ENCODE measurements at places on chromosomes 1 and 21. TPM values are rescaled to one million over a fixed set of nuclear protein-coding genes. Genes with fewer than 3 reads are reported as not detected.

- DNase-seq = no peak
Measured at GRCh38 chr21:25535849-25536248, 71.4 kb downstream of the MRPL39 start.

DNA sequence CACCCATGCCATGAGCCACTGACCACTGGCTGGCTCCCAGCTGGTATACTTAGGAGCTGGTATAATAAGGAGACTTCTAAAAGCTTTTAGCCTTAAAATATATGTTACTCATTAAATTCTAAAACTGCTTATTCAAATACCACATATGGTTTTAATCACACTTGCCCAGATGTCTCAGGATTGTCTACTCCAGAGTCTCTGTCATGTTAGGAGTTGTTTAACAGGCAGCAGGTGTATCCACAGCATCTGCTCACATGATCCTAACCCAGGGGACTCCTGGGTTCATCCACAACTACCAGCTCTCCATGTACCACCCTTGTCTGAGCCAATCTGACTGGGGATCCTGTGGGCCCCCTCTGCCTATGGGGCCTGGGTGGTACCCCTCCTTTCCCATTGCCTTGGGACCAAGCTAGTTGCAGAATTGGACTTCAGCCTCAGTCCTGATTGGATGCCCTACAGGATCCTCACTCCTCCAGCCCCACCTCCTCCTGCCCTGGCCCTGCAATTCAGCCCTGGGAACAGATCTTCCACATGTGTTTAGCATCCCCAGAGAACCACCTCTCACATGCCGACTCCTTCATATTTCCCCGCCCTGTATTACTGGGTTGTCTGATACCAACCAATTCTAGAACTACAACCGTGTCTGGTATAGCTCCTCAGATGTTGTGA lies 61.3 kb downstream of the BCAR3 start:
- no peak for DNase-seq

Gene AGMAT
- 39.6 TPM for polyA plus RNA-seq

Gene KIAA1614
- 10.8 TPM for polyA plus RNA-seq

GRCh38 chr1:217090060-217090911 lies 367.1 kb upstream of the ESRRG start:
- no peak for DNase-seq

DNA sequence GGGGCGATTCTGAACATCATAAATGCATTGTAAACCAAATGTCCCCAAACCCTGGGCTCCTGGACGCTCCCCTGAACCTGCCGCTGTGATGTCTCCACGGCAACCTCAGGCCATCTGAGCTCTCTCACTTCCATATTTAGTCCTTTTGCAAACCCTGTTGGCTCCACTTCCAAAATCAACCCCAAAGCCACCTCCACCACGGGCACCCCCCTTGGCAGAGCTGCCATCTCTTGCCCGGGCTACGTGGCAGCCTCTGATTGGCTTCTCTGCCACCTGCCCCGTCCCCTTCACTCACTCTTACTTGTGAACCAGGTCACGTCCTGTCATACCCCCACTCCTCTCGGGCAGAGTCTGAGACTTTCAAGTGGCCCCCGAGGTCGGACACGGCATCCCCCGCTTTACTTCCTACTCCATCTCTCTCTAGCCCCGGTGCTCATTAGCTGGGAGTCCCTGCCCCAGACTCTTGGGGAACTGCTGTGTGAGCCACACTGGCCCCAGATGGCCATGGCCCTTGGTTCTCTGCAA lies 15.8 kb downstream of the PRXL2B start:
- DNase-seq = no peak

Gene FCRL1
- polyA plus RNA-seq = 0.12 TPM

- DNase-seq = no peak
Measured at GRCh38 chr1:78641558-78641957, 8.1 kb upstream of the IFI44 start.

GRCh38 chr1:32411261-32411660 lies 17.0 kb upstream of the BSDC1 start:
- DNase-seq = no peak

DNA sequence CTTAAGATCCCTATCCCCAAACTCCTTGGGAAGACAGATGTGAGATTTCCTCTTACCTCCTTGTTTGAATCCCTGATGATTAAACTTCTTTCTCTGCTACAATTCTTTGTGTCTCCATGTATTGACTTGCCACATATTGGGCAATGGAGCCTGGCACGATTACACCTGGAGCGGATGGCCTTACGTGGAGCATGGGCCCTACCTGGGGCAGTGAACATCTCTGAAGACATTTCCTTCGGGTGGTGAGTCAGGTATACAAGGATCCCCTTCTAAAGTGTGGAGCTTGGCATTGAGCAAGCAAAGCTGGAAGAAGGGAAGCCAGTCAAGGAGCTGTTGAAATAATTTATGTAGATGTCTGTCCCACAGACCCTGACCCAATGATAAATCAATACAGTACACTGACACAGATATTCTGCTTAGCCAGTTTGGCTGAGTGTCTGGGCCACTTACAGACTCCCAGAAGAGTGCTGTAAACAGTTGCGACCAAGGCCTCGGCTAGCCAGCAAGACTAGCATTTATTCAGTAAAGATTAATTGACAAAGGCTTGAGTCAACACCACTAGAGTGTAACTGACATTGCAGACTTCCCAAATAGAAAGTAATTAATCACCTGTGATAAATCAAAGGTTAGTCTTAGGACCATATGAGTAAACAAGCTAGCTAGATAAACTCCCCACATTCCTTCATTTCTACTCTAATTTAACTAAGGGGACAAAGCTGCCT lies 83.1 kb upstream of the KCNK1 start:
- no peak for DNase-seq

GRCh38 chr1:231571904-231572303 lies 43.4 kb downstream of the TSNAX start:
- DNase-seq = no peak

GRCh38 chr1:206679738-206680211 lies 4.9 kb upstream of the MAPKAPK2 start:
- DNase-seq = no peak

- no peak for DNase-seq
Measured at GRCh38 chr1:227540170-227541098, 22.9 kb upstream of the ZNF678 start.

Gene FAM163A
- polyA plus RNA-seq = 1.1 TPM

DNA sequence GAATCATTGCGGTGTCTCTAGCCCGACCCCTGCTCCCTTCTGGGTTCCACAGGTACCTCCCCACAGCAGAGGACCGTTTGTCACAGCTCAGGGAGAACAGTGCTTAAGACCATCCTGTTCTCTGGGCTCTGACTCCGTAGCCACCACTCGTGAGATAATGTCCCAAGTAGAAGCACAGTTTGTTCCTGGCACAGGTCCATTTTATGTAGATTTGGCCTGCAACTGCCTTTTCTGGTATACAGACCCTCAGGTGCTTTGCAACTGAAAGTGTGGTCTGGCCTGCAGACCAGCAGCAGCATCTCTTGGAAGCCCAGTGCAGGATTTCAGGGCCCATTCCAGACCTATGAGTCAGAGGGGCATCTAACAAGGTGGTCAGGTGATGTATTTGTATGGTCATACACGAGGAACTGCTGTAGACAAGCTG lies 28.4 kb upstream of the TMEM125 start:
- no peak for DNase-seq

Gene RIPK4
- 25.3 TPM for polyA plus RNA-seq

DNA sequence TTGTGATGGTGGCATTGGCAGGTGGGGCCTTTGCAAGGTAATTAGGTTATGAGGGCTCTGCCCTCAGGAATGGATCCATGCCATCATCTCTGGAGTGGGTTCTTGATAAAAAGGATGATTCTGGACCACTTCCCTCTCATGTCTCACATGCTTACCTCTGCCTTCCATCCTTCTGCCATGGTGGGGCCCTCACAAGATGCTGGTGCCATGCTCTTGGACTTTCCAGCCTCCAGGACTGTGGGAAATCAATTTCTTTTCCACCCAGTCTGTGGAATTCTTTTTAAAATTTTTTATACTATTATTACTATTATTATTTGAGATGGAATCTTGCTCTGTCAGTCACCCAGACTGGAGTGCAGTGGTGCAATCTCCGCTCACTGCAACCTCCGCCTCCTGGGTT lies 57.3 kb downstream of the ACBD3 start:
- DNase-seq = no peak

Gene ITGB2
- 12.3 TPM for polyA plus RNA-seq

- DNase-seq = peak; percentile 66
Measured at GRCh38 chr1:197915862-197916499, 1.2 kb upstream of the LHX9 start.

- no peak for DNase-seq
Measured at GRCh38 chr1:59149435-59149834, 147.5 kb upstream of the FGGY start.

Gene MYOM3
- 17.6 TPM for polyA plus RNA-seq

- DNase-seq = no peak
Measured at GRCh38 chr1:29176576-29176975, 5.1 kb downstream of the SRSF4 start.

Gene LCE2A
- not detected for polyA plus RNA-seq

Gene NMNAT2
- 4.6 TPM for polyA plus RNA-seq

Gene KTI12
- polyA plus RNA-seq = 6.2 TPM

- no peak for DNase-seq
Measured at GRCh38 chr1:143604887-143605286, 366.9 kb downstream of the FAM72C start.

Gene ATP1A4
- polyA plus RNA-seq = 0.80 TPM

- no peak for DNase-seq
Measured at GRCh38 chr1:180981596-180982387, 40.9 kb downstream of the STX6 start.

Measured in renal pelvis (tissue), 12 donors.